ENCODE measurements at places on chromosomes 1 and 21. TPM values are rescaled to one million over a fixed set of nuclear protein-coding genes. Genes with fewer than 3 reads are reported as not detected.

The DPT gene
- total RNA-seq = 191 TPM

The PRAMEF14 gene
- total RNA-seq = not detected

- no peak for DNase-seq
Measured at GRCh38 chr1:12019858-12020509, 686 bp downstream of the MIIP start.

The WDR64 gene
- total RNA-seq = not detected
